Epithelial cell of umbilical artery (primary cell): ENCODE measurements at places on chromosomes 11 and 22. TPM values are rescaled to one million over a fixed set of nuclear protein-coding genes. Genes with fewer than 3 reads are reported as not detected.

Gene TAF1D
- 192 and 286 TPM in 2 replicates for total RNA-seq

Gene BRSK2
- 0.15 and 0.32 TPM in 2 replicates for total RNA-seq

Gene GLB1L2
- 0.32 and 0.76 TPM in 2 replicates for total RNA-seq

Gene PARVG
- total RNA-seq: 0.15 and 0.32 TPM in 2 replicates

Gene KRTAP5-9
- total RNA-seq: not detected in 2 replicates

Gene HDHD5
- 50.6 and 52.9 TPM in 2 replicates for total RNA-seq

Gene MMP27
- not detected in 2 replicates for total RNA-seq

Gene TCF20
- 16.0 and 18.5 TPM in 2 replicates for total RNA-seq

Gene FOSL1
- 12.7 and 20.2 TPM in 2 replicates for total RNA-seq

Gene CSF2RB
- total RNA-seq: 15.6 and 19.1 TPM in 2 replicates

Gene SLC22A6
- not detected in 2 replicates for total RNA-seq

Gene CECR2
- 1.9 and 3.3 TPM in 2 replicates for total RNA-seq
